ENCODE measurements at places on chromosomes 5 and 9.

- no peak for ATAC-seq
Measured at GRCh38 chr9:71004196-71004595, 117.2 kb downstream of the TRPM3 start.

- ATAC-seq, result no peak
Measured at GRCh38 chr9:110809038-110809595, 140.5 kb downstream of the MUSK start.

GRCh38 chr9:133009906-133010582 is 20.8 kb upstream of the GTF3C5 start:
- no peak for ATAC-seq

DNA sequence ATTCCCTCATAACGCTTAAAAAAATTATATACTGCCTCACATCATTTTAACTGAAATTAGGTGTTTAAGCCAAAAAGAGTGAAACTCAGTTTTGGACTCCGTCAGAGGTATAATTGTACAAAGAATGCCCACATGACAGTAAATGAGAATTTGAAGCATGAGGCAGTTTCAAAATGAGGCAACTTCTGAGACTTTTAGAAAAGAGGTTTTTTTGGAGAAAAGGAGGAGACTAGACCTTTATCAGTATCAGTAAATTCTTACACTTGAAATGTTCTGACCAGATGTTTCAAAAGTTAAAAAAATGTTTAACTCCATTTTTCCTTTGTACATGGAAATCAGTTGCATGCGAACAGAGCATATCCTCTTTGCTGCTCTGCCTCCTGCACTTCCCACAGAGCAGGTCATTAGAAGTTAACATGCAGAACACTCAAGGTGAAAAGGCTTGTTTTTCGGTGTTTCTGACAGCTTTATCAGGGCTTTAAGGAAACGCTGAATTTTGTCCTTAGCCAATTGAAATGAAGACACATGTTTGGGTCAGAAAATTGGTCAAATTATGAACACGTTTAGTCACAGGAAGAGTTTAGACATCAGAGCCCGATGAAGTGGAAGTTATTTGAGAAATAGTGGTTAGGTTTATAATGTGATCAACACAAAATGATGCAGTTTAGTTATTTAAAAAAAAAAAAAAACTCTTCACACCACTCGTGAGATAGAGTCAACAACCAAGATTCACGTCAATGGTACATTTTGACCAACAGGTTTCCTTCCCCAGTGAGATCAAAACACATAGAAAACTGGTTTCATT is 59.5 kb downstream of the PIK3R1 start:
- peak; percentile 71 for ATAC-seq

DNA sequence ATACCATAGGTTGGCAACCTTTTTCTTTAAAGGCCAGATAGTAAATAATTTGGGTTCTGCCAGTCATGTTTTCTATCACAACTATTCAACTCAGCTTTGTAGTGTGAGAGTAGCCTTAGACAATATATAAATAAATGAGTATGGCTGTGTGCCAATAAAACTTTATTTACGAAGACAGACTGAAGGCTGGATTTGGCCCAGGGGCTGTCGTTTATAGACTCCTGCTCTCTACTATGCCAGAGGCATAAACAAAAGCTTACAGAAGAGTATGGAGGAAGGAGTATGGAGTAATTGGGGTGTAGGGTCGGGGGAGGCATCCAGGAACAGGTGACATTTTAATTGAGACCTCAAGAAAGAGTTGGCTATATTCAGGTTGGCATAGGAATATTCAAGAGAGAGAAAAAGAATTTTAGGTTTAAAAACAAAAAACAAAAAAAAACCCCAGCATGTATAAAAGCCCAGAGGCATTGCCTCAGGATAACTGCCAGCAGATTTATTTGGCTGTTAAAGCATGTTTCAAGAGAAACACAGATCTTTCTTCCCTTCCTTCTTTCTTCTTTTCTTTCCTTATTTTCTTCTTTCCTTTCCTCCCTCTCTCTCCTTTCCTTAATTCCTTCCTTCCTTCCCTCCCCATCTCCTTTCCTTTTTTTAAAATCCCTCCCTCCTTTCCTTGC is 39.9 kb downstream of the SLIT3 start:
- ATAC-seq, result no peak

- ATAC-seq, result no peak
Measured at GRCh38 chr9:30775236-30775635, 1609.2 kb upstream of the ACO1 start.

- ATAC-seq, result peak; percentile 56
Measured at GRCh38 chr9:6109571-6109970, 94.1 kb upstream of the RANBP6 start.
